ENCODE measurements at places on chromosomes 12 and 14. TPM values are rescaled to one million over a fixed set of nuclear protein-coding genes. Genes with fewer than 3 reads are reported as not detected.

HELB gene
- total RNA-seq: 4.6 TPM

ANO4 gene
- 5.9 TPM for total RNA-seq

AMDHD1 gene
- total RNA-seq: 0.12 TPM

KCNK10 gene
- total RNA-seq: not detected

OTUB2 gene
- 2.4 TPM for total RNA-seq

SSPN gene
- 19.0 TPM for total RNA-seq

LBHD2 gene
- total RNA-seq: not detected

TAS2R8 gene
- not detected for total RNA-seq

GSG1 gene
- 0.12 TPM for total RNA-seq

CMKLR1 gene
- not detected for total RNA-seq

IKZF4 gene
- 1.5 TPM for total RNA-seq

PLEKHD1 gene
- under 0.01 TPM for total RNA-seq

KRT75 gene
- total RNA-seq: not detected

MYL2 gene
- total RNA-seq: not detected

CSAD gene
- 11.0 TPM for total RNA-seq

TSHR gene
- not detected for total RNA-seq

AKAP3 gene
- total RNA-seq: 1.1 TPM

RNASE3 gene
- not detected for total RNA-seq

APOF gene
- not detected for total RNA-seq

C3AR1 gene
- 0.12 TPM for total RNA-seq

SLCO1B1 gene
- not detected for total RNA-seq

NOVA1 gene
- 4.1 TPM for total RNA-seq

LRRC10 gene
- total RNA-seq: not detected

SYT1 gene
- total RNA-seq: 2.3 TPM

KRT3 gene
- not detected for total RNA-seq

TAS2R50 gene
- total RNA-seq: 3.5 TPM

RTL1 gene
- total RNA-seq: under 0.01 TPM

DDX51 gene
- total RNA-seq: 11.7 TPM

GPR84 gene
- not detected for total RNA-seq

TMEM132C gene
- not detected for total RNA-seq

LRCOL1 gene
- total RNA-seq: 0.33 TPM

PIWIL1 gene
- total RNA-seq: not detected

IL26 gene
- total RNA-seq: not detected

CARMIL3 gene
- total RNA-seq: 0.12 TPM

C1R gene
- 27.1 TPM for total RNA-seq

VRK1 gene
- 63.9 TPM for total RNA-seq

PTPRQ gene
- 0.50 TPM for total RNA-seq

SP7 gene
- not detected for total RNA-seq

SLC2A3 gene
- 129 TPM for total RNA-seq

POTEG gene
- total RNA-seq: not detected

SINHCAF gene
- total RNA-seq: 43.6 TPM

KIF26A gene
- 1.5 TPM for total RNA-seq

KRT4 gene
- total RNA-seq: under 0.01 TPM

LRRK2 gene
- total RNA-seq: 9.6 TPM

SPX gene
- total RNA-seq: 0.77 TPM

RPS6KA5 gene
- 3.2 TPM for total RNA-seq

IFI27 gene
- total RNA-seq: 23.8 TPM

KRT81 gene
- under 0.01 TPM for total RNA-seq

CEP290 gene
- 36.9 TPM for total RNA-seq

FGF23 gene
- not detected for total RNA-seq

GPX2 gene
- total RNA-seq: not detected

BTBD7 gene
- 28.0 TPM for total RNA-seq

All from uterine smooth muscle cell (primary cell).